Activated naive CD4-positive, alpha-beta T cell (primary cell): ENCODE measurements at places on chromosomes 5 and 9.
A peak's percentile ranks its signal among the peaks of the same experiment; 100 is the strongest.

- no peak for DNase-seq
Observed at GRCh38 chr5:37721447-37721871, 118.4 kb downstream of the GDNF start.

DNA sequence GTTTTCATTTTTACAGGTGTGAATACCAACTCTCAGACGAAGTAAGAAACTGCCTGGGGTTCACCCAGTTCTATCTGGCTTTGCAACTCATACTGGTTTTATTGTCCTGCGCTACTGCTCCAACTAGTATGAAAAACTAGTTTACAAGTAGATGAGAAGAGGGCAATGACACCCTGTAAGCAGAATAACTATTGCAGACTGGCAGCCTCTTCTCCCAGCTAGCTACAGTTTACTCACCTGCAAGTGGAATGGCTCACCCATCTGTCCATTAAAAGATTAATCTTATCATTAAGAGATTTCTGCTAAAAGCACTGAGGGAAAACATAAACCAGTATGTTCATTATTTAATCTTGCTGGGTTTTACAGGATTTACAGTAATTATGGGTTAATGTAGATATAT lies 113.4 kb downstream of the FRMD3 start:
- DNase-seq, result no peak

- no peak for DNase-seq
Observed at GRCh38 chr5:96651047-96651446, 11.1 kb upstream of the CAST start.

DNA sequence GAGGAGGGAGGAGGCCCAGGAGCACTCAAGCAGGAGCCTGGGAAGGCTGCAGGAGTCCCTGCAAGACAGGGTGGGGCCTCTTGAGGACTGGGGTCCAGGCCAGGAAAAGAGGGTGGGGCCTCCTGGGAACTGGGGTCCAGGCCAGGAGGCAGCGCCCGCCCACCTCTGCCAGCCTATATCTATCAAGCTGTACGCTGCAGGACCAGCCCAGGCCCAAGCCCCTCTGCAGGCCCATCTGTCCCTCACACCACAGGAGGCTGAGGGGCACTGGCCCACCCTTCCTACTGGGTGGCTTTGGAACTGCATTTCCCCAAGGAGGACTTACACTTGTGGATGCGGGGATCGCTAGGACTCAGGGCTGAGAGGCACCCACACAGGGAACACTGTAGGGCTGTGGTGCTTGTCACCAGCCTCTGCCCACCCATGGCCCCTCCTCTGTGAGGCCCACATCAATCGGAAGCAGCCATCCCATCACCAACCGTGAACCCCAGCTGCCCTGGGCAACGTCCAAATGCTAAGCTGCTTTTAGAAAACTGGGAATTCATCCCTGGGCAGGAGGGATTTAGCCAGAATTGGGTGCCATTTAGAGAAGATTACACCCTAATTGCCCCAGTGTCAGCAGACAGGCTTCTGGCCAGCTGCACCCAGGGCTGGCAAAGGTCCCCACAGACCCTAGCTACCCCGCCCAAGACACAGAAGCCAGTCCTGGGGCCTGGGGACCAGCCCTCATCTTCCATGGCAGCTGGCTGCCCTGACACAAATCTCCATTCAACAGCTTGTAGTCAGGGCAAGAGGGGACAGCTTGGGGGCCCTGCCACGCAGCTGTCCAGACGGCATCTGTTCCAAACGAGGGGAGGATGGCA lies 15.3 kb downstream of the BICD2 start:
- DNase-seq, result no peak

DNA sequence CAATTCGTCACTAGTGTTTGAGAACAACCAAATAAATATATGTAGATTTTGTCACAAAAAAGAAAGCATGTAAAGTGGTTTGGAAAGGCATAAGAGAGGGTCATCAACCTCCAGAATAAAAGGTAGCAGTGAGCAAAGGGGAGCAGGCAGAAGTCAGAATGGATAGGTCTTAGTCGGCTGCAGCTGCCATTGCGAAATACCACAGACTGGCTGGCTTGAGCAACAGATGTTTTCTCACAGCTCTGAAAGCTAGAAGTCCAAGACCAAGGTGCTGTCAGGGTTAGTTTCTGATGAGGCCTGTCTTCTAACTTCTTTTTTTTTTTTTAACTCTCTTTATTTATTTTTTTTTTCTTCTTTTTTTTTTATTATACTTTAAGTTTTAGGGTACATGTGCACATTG lies 208.1 kb upstream of the PIK3R1 start:
- no peak for DNase-seq

- no peak for DNase-seq
Observed at GRCh38 chr5:92944903-92945604, 636.0 kb downstream of the NR2F1-AS1 start.

GRCh38 chr5:7742241-7742656 lies 108.7 kb downstream of the CFAP90 start:
- DNase-seq, result no peak

DNA sequence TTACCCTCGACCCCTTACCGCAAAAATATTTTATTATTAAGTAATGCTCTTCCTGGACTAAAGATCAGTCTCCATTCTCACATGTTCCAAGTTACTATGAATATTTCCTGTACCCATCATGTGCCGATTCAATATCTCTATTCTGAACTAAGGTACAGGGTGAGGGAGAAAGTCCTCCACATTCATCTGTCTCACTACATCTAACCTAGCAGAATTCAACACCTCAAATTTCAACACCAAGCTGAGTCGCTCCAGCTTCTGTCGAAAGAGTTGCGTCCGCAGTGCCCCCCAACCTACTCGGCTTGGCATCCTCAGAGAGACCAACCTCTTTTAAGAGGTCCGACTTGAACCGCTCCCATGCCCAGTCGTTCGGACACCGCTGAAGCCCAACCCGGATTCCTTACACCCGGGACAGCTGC lies 1.0 kb downstream of the CERT1 start:
- DNase-seq, result no peak

DNA sequence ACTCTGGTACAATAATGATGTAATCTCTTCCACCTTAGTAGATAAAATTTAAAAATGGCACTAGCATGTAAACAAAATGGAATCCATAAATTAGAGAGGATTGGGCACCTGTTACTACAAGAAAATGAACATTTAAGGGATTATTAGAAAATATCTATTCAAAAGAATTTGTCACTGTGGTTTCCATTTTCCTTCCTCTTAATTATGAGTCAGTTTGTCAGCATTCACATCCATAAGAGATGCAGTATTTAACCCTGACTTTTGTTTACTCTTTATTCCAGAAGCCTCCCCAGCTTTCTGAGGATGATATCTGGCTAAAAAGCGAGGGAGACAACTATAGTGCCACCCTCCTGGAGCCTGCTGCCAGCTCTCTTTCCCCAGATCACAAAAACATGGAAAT lies 72.1 kb downstream of the C9orf152 start:
- no peak for DNase-seq

- no peak for DNase-seq
Observed at GRCh38 chr9:10250219-10250618, 362.6 kb downstream of the PTPRD start.

- no peak for DNase-seq
Observed at GRCh38 chr9:134505032-134505431, 136.6 kb upstream of the COL5A1 start.

GRCh38 chr5:90519081-90519480 lies 10.3 kb downstream of the LYSMD3 start:
- no peak for DNase-seq

- DNase-seq, result no peak
Observed at GRCh38 chr5:72956324-72957140, 691 bp downstream of the FCHO2 start.

DNA sequence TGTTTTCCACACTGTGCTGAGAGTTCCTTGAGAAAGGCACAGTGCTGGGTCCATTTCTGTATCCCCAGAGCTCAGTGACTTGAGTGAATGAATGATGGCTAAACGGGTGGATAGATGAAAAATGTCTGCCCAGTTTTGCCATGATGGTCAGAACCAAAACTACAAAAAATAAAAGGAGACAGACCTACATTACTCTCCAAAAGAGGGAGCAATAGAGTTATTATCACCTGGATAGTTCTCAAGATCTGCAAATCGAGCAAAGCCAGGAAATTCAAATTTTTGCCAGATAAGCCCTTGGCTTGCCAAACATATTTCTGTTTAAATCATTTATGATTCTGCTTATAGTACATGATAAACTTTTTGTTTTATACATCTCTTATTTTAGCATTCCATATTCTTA lies 214.2 kb upstream of the ZNF462 start:
- DNase-seq, result no peak

DNA sequence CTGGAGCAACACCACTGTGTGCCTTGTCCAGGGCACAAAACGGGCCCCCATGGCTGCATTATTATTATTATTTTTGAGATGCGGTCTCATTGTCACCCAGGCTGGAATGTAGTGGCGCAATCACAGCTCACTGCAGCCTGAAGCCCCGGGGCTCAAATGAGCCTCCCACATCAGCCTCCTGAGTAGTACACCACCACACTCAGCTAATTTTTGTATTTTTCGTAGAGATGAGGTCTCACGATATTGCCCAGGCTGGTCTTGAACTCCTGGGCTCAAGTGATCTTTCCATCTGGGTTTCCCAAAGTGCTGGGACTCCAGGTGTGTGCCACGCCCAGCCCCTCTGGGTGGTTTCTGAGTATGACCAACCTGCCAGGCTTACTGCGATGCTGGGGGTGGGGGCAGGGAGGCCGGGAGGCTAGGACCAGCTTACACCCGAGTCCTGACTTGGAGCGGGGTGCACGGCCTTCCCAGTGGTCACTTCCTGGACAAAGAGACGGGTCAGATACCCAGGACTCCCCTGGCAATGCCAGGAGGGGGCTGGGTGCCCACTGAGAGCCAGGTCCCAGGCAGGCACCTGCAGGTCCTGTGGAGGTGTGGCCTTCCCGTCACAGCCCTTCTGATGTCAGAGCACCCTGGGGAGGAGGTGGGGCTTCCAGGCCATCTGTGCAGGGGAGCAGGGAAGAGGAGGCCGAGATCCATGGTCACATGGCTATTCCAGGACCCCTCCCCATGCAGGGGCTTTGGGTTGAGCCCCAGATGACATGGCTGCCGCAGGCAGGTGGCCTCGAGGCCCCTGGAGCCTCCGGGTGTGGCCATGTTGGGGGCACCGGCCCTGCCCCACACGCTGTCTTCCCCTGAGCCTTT lies 8.3 kb upstream of the NRARP start:
- DNase-seq, result no peak

GRCh38 chr5:149333711-149334443 lies 11.4 kb upstream of the GRPEL2 start:
- DNase-seq, result no peak

GRCh38 chr5:180096616-180097015 lies 25.1 kb upstream of the RNF130 start:
- no peak for DNase-seq

GRCh38 chr5:150402901-150403342 lies 9.8 kb downstream of the CD74 start:
- no peak for DNase-seq

GRCh38 chr5:39495227-39495626 lies 70.4 kb upstream of the DAB2 start:
- no peak for DNase-seq

DNA sequence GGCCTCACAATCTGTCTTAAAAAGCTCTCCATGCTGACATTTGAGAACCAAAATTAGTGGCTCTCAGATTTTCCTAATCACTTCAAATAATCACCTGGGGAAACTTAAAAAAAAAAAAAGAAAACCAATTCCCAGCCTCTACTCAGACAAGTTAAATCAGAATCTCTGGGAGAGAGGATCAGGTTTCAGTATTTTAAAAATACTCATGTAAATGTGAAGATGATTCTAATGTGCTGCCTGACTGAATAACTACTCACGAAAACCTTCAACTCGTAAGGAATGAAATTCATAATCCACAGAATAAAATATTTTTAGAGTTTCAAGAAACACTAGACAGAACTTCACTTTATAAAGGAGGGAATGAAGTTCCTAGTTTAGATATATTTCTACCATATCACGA lies 114.4 kb downstream of the SVEP1 start:
- no peak for DNase-seq

GRCh38 chr9:7479300-7479699 lies 320.3 kb downstream of the DMAC1 start:
- no peak for DNase-seq

GRCh38 chr9:6936103-6936502 lies 178.3 kb downstream of the KDM4C start:
- DNase-seq, result no peak

- DNase-seq, result no peak
Observed at GRCh38 chr9:113356686-113357292, 7.4 kb downstream of the BSPRY start.

- no peak for DNase-seq
Observed at GRCh38 chr9:81317939-81318338, 371.4 kb downstream of the TLE1 start.

DNA sequence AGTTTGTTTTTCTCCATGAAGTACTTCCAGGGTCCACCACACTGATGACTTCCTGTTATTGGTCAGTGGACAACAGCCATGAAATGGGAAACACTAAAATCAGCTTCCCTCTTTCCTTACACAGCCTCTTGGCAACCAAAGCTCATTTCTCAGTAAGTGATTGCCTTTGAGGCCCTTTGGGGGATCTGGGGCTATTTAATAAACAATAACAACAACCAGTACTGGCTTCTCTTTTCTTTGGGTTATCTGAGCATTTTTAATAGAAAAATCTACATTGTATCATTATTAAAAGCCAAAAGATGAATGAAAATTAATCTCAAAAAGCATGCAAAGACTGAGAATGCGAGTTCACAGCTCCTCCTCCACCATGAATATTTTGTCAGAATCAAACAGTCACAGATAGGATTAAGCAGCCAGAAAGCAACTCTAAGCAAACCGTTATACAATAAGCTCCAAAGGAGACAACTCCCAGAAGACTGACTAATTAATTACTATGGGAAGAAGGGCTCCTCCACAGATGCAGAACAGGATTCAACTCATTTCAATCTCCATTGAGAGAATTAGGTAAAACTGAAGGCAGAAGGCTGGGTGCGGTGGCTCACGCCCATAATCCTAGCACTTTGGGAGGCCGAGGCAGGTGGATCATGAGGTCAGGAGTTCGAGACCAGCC lies 68.3 kb downstream of the SERINC5 start:
- no peak for DNase-seq

GRCh38 chr9:96566498-96567202 lies 53.0 kb downstream of the CDC14B start:
- peak; percentile 65 for DNase-seq

GRCh38 chr5:178077751-178078150 lies 35.6 kb upstream of the N4BP3 start:
- no peak for DNase-seq

DNA sequence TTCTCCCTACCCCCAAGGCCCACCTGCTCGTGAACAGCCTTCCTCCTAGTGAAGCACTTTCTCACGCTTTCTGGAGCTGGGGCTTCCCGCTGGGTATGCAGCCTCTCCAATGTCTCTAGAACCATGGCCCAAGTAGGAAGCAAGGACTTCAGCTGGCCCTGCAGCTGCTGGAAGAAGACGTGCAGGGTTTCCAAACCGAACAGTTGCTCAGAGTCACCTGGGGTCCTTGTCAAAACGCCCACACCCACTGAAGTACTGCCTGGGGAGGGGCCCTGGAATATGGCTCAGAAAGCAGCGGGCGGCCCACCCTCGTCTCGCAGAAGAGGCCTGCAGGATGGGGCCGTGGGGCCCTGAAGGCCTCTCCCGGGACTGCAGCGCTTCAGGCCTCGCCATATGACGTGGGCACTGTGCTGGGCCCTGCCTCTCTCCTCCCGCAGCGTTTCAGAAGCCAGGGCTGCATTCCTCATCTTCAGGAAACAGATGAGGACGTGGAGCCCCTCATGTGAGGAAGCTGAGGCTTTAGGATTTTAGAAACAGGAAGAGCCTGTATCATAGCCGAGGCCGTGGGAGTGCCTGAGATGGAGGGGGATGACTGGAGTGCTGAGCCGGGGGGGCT lies 116.0 kb upstream of the LMX1B start:
- no peak for DNase-seq

- no peak for DNase-seq
Observed at GRCh38 chr5:128796506-128796905, 168.8 kb upstream of the SLC27A6 start.
